ENCODE measurements at places on chromosomes 6 and 20.

- no peak for DNase-seq
These were observed 92.6 kb downstream of the THBS2 start for GRCh38 chr6:169160855-169161560.

DNA sequence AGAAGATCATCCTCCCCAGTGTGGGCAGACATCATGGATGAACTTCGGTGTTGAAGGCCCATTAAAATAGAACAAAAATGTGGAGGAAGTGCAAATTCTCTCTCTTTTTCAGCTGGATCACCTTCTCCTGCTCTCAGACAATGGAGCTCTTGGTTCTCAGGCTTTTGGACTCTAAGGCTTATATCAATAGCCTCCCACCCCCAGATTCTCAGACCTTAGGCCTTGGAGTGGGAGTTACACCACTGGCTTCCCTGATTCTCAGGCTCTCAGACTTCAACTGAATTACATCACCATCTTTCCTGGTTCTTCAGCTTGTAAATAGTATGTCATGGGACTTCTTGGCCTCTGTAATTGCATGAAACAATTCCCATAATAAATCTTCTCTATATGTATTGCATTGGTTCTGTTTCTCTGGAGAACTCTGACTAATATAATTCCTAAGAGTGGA, 36.6 kb downstream of the NSFL1C start:
- DNase-seq, result no peak

DNA sequence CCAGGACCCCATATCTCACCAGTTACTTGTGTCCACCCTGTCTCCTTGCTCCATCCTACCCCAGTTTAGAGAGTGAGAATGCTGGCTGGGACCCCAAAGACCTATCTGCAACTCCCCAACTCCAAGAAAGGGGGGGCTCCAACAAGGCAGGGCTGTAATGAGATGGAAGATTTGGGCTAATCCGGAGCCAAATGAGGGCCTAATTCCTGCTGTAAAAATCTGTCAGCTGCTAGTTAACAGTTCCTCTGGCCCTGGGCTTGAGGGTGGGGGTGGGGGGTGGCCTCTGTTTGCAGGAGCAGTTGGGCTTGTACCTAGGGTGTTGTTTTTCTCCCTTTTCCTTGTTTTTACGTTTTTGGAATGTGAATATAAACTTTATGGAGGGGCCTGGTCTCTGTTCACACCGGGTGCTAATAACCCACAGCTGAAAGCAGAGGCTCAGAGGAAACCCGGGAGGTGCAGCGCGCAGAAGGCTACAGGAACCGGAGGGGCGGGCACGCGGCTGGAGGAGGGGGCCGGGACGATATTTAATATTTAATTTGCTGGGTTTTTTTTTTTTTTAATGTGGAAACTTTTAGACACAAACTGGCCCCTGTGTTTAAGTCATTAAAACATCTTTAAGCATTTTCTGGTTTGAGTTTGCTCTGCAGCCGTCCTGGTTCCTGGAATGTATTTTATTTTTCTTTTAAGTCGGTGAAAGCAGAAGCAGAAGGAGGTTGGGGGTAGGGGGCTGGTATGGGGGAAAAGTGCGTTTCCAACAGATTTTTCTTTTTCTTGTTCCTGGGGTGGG, 70.7 kb downstream of the NCR2 start:
- DNase-seq, result no peak

- DNase-seq, result no peak
These were observed 266.5 kb upstream of the QKI start for GRCh38 chr6:163147994-163148393.

DNA sequence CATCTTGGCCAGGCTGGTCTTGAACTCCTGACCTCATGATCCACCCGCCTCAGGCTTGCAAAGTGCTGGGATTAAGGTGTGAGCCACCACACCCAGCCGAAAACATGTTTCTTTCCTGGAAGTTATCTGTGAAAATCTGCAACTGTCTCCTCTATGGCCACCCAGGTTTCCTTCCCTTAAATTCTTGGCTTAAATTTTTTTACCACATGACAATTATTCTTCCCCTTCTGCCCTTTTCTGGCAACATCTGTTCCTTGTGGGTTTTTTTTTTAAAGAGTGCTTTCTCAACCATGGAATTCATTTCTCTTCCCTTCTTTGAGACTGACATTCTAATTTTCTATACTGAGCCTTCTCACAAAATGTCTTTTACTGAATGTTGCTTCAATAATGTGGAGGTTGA, 59.6 kb downstream of the DOK5 start:
- no peak for DNase-seq

GRCh38 chr20:23520185-23520584, 29.3 kb downstream of the CST8 start:
- DNase-seq, result no peak

GRCh38 chr20:4560667-4561066, 161.0 kb upstream of the PRND start:
- DNase-seq, result no peak

- DNase-seq, result no peak
These were observed 70.9 kb downstream of the SCAND1 start for GRCh38 chr20:35883336-35883777.

DNA sequence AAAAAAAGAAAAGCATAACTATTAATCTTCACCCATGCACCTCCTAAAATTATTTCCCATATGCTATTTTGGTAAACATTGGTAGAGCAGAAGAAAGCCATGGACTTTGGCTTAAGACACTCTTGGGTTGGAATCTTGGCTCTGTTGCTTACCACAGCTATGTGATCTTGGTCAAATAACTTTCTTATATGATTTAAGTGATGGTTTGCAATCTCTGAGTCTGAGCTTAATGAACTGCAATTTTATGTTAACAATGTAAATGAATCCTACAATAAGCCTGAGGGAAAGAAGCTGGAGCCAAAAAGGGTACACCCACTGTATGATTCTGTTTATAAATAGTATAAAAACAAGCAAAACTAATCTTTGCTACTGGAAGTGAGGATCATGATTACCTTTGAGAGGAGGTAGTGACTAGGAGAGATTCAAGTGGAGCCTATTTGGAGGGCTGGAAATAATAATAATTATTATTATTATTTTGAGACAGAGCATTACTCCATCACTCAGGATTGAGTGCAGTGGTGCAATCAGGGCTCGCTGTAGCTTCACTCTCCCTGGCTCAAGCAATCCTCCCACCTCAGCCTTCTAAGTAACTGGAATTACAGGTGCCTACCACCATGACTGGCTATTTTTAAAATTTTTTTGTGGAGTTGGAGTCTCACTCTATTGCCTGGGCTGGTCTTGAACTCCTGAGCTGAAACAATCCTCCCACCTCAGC, 34.5 kb downstream of the ABRACL start:
- no peak for DNase-seq

GRCh38 chr6:99254616-99255550, 94.6 kb downstream of the FAXC start:
- DNase-seq, result no peak

DNA sequence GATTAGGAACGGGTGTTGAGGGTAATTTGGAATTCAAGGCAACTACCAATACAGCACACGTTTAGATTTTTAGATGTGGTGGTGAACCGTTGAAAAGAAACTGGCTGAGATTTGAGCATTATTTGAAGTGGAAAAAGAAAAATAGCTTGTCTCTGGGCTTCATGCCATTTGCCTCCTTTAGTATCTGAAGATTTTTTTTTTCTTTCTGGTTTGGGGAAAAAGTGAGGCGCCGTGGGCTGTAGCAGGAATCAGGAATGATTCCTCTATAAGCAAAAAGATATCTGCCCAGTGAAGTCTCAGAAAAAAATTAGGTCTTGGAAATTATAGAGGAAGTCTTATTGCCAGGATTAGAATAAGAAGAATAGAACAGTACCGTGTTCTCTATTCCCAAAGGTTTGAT, 88.5 kb downstream of the RPS12 start:
- DNase-seq, result no peak

- peak; percentile 37 for DNase-seq
These were observed 68.6 kb upstream of the CCN6 start for GRCh38 chr6:111985202-111985731.

DNA sequence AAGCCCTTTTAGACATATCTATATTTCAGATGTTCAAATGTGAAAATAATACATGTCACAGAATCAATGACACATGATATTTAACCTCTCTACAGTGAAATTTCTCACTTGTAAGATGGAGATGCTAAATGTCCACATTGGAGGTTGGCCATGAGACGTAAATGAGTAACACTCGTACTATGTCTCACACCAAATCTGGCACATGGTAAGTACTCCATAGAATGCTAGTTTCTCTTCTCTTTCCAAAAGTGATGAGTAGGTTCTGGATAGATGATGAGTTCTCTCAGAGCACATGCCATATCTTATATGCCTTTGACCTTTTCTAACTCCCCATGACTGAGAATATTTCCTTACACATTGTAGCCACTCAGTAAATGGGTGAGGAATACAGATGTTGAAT, 17.7 kb downstream of the GFOD1 start:
- DNase-seq, result no peak

DNA sequence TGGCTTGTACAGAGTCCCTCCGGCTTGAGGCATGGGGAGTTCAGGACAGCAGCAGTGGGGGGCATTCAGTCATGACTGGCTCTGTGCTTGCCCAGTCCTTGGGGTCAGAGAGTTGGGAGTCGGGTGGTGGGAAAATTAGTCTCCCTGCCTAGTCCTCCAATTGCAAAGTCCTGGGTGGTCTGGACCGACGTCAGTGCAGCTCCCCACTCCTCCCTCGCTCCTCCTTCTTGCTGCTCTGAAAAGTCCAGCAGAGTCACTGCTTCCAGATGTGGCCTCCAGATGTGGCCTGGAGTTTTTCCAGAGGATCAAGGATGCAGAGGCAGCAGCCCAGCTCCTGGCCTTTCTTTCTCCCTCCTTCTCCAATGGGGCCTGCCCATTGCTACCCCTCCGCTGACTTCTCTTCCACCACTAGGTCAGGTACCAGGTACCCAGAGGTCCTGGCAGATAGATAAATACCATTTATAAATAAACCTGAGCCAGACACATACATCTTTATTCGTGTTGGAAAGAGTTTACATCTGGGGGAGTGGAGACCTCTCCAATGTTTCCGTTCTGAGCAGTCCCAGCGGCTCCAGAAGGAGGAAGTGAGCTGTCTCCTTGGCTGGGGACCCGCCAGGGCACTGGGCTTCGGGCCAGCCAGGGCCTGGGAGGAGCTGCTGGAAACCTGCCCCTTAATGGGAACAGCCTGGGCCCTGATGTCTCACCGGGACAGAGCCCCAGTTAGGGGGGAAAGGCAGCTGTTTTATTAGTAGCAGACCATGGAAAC, 49.0 kb upstream of the RNF24 start:
- no peak for DNase-seq

GRCh38 chr6:106637051-106637716, 7.8 kb downstream of the QRSL1 start:
- no peak for DNase-seq

DNA sequence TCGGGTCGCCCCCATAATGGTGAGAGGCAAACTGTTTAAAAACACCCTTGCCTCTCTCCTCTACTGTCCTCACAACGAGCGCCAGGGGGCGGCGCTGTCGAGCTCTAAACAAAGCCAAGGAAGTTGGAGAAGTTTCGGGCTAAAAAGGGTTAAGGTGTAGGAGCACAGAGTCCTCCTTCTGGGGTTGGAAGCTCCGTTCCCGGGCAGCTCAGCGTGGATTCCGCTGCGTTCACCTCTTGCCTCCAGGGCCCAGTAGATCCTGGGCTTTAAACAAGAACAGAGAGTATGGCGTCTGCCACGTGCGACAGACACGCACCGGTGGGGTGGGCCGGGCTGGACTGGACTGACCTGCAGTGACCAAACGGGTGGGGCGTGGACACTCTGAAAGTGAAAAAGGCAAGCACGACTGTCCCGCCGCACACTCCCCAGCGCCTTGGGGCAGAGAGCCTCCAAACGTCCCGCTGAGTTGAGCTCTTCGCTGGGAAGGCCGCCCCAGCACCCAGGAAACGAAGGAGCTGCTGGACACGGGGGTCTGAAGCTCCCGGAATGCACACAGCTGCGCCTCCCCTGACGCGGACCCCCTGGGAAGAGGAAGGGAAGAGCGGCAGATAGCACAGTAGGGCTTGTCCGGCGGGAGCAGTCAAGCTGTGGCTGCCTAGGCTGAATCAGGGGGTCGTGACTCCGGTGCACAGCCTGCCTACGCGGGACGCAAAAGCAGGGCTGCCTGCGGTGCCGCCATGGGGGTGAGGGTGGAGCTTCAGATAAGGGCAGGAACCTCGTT, 1.6 kb upstream of the THBD start:
- DNase-seq, result no peak

DNA sequence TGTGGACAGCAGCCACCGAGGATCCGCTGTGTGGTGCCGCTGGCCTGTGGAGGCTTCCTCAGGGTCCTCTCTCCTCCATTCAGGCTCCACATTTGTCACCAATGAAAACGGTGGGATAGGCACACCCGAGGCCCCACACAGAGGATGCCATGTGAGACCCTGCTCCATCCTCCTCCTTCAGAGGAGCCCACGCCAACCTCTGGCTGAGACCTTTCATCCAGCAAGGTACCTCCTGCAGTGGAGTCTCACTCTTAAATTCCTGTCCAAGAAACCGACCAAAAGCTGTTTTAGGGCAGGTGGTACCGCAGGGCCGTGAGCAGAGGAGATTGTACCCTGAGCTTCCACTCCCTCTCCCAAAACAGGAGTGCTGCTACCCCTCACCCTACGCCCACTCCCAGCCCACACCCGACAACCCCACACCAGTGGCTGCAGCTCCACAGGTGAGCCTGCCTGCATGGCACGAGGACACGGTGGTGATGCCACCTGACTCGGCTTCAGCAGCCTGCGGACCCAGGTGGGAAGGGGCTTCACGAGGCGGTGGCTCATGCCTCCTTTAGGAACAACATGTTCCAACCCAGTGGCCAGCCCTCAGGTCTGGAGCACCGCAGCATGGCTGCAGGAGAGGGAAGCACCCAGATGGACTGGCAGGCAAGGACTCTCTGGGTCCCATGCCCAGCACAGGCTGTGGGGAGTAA, 237.6 kb upstream of the AFDN start:
- DNase-seq, result no peak

DNA sequence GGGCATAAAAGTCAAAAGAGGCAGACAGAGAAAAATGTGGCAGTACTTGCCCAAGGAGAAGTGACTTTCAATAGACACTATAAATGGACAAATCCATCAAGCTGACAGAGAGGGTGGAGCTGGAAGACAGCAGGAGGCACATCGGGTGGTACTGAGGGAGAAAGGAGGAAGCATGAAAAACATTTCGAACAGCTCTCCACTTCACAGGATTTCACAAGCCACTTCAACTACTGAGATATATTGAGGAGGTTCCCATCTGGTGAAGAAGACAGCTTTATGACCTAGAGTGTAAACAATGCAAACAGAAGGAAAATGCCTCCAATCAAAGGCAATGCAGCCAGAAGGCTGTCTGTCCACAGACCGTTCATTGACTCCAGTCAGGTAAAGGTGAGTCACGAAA, 259.4 kb upstream of the ECI2 start:
- DNase-seq, result no peak

DNA sequence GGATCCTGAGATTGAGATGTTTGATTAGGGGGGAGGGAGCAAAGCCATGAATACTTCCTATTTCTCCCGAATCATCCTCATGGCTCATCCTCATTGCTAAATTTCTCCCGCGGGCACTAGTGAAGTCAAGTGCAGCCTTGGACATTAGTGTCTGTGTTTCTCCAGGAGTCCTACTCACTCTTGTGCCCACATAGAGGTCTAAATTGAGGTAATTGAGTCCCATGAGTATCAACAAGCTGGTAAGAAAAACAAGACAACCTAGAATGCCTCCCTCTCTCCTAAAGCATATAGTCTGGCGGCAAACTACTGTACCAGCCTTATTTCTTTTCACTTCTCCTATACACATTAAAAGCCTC, 420 bp downstream of the CENPQ start:
- DNase-seq, result no peak

Measured in stimulated activated CD8-positive, alpha-beta memory T cell treated with anti-CD3 and anti-CD28 coated beads, Interleukin-7, amount 100 ng/mL, for 4 hours (primary cell).